ENCODE measurements at places on chromosomes 16 and 17. TPM values are rescaled to one million over a fixed set of nuclear protein-coding genes. Genes with fewer than 3 reads are reported as not detected.

DNA sequence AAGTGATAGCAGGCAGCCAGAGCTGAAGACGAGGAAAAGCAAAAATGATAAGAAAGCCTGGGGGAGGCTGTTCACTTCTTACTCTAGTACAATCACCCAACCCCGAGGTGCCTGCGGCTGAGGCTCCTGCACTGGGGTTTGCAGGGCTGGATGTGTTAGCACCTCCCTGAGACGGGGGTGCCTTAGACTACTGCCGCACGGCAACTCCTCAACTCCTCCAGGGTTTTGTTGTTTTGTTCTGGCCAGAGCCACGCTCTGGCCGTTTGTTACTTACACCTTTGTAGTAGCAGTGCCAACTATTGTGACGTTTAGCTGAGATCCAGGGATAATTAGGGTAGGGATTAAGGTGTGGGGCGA is 51.5 kb downstream of the LDHD start:
- DNase-seq: no peak

GRCh38 chr17:76674600-76674999 is 31.0 kb upstream of the ST6GALNAC1 start:
- DNase-seq: no peak

DNA sequence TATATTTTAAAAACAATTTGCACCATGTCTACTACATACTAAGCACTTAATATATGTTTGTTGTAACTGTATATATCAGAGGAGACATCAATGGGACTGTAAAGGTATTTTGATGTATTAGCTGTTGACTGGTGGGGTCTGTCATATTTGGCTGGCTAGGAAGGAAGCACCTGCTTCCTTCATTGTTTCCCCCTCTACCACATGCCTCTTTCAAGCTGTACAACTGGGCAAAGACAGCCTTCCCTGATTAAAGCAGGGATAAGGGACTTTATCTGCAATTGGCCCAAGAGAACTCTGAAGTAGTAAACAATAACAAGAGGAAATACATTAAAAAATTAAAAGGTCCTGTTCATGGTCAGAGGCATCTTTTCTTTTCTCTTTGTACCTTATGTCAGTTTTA is 5.5 kb upstream of the SLFN12L start:
- no peak for DNase-seq

GRCh38 chr17:77814091-77814772 is 144.3 kb upstream of the TNRC6C start:
- DNase-seq: no peak

DNA sequence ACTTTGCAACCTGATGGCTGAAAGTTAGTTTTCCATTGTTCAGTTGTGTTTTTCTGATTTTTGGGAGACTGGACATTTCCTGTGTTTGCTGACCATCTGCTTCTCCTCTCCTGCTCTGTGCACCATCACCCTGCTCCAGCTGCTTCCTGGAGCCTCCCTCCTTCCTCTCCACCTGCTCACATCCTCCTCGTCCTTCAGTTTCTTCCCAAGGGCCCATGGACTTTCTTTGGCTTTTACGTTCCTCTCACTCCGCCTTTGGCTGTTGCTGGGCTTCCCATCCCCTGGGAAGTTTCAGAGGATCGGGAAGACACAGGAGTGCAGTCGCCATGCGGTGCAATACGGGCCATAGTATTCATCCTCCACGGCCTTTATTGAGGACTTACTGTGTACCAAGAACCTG is 61.6 kb downstream of the TNFRSF13B start:
- no peak for DNase-seq

DNA sequence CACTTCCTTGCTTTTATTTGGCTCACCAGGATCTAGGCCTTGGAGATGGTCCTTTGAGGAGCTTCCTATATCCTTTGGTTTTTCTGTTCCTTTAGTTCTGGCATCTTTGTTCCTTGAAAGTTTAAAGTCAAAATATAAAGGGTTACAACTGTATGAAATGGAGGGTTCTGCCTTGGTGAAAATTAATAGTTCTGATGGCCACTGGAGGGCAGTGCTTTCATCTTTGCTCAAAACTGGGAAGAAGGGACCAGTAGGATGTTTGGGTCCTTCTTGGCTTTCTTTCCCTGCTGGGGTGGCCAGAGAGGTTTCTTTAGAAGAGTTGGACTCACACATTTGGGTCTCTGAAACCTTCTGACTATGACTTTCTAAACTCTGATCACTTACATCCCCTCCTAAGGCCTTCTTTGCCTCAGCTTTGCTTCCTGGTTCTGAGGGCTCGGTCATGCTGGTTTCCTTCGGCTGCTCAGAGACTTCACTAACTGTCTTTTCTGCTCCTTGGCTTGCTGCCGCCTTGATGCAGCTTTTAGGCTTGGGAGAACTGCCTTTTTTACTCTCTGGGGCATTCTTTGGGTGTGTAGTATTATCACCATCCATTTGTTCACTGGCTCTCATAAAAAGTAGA is 10.9 kb upstream of the ITGA2B start:
- DNase-seq: no peak

GRCh38 chr16:9340526-9341256 is 249.2 kb downstream of the HAPSTR1 start:
- no peak for DNase-seq

DNA sequence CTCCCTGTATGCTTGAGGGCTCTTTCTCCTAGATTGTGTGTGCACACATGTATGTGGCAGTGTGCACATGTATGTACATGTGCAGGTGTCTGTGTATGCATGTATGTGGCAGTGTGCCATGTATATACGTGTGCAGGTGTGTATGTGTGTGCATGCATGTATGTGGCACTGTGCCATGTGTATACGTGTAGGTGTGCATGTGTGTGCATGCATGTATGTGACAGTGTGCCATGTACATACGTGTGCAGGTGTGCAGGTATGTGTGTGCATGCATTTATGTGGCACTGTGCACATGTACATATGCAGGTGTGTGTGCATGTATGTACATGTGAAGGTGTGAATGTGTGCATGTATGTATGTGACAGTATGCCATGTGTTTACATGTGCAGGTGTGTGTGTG is 43.9 kb upstream of the BHLHA9 start:
- no peak for DNase-seq

DNA sequence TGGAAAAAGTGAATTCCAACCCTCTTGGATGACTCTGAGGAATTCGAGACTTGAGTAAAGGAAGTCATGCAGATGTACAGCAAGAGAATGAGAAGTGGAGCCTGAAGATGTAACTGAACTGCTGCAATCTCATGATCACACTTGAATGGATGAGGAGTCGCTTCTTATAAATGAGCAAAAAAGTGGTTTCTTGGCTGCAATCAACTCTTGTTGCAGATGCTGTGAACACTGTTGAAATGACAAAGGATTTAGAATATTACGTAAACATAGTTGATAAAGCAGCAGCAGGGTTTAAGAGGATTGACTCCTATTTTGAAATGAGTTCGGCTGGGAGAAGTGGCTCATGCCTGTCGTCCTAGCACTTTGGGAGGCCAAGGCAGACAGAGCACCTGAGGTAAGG is 25.5 kb downstream of the ASPA start:
- no peak for DNase-seq

DNA sequence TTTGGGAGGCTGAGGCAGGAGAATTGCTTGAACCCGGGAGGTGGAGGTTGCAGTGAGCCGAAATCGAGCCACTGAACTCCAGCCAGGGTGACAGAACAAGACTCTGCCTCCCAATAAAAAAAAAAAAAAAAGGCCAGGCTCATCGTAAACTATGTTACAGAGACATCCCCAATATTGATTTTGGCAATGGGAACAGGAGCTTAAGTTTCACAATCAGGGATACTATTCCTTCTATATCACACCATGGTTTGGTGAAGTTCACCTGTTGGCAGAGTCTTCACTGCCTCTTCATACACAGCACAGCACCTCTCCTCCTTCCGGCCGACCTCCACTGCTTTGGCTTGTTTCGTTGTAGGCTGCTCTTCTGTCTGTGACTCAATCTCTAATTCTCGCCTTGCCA is 21.2 kb downstream of the UTP6 start:
- DNase-seq: no peak

GRCh38 chr16:67188323-67188722 is 1.6 kb downstream of the EXOC3L1 start:
- DNase-seq: no peak

- DNase-seq: no peak
Observed at GRCh38 chr16:31532896-31533295, 5.2 kb downstream of the AHSP start.

DNA sequence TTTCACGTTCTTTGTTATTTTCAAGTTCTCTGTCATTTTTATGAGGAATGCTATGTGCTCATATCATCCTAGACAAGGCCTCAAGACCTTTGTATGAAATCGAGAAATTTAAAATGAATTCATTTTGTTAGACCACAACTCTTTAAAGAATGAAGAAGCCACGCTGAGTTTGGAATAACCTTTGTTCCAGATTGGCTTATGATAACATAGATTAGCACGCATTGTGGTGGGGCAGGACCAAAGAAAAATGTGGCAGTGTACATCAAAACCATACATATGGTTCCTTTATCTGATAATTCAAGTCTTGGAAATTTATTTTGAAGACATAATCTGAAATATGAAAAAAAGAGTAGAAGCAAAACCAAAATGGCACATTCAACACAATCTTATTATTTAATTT is 2.2 kb downstream of the HSD17B2 start:
- DNase-seq: no peak

GRCh38 chr17:69287168-69287567 is 39.8 kb downstream of the ABCA5 start:
- DNase-seq: no peak

- no peak for DNase-seq
Observed at GRCh38 chr17:1713160-1713877, 3.1 kb upstream of the TLCD2 start.

DNA sequence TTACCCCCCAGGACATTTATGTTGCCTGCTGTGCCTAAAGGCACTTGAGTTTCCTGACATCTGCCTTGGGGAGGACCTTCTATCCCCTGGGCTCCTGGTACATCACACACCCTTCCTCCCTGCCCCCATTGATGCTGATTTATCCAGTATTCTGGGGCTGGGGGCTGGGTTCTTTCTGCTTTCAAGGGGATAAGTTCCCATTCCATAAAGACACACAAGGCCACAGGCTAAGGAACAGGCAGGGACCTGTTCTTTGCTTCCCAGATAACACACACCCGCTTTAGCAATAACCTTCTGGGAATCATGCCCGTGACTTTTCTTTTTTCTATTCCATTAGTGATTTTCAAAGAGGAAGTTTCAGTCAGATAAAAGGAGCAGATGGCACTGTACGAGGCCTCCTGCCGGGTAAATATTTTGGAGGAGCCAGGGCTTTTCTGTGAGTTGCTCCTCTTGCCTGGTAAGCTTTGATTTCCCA is 30.6 kb downstream of the CHD9 start:
- no peak for DNase-seq

- no peak for DNase-seq
Observed at GRCh38 chr17:17182598-17183136, 23.5 kb downstream of the PLD6 start.

- no peak for DNase-seq
Observed at GRCh38 chr17:67753026-67753425, 35.3 kb downstream of the NOL11 start.

DNA sequence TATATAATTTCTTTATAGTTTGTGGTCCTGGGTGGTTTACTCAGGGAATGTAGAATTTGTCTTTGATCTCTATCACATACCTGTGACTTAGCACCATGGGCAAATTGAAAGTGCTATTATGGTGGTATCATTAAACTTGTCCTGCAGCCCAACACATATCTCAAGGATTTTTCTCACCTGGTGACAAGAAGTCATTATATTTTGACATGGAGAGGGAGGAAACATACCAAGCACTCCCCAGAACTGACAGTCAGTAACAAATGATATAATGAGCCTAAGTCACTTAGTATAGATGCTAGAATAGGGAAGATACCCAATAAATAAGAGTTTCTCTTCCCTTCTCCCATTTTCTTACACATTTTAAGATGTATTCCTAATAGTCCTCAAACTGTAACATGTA is 805.5 kb upstream of the KIF2B start:
- no peak for DNase-seq

DNA sequence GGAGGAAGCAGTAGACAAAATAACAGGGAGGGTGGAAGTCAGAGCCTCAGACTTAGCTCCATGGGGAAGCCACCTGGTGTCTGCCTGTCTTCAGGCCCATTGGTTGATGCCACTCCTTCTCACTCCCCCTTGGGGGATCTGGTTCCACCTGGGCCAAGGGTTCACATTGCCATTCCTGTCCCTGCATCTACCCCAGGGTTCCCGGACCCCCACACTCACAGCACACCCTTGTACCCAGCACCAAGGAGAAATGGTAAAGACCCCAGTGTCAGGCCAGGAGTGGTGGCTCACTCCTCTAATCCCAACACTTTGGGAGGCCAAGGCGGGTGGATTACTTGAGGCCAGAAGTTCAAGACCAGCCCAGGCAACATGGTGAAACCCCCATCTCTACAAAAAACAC is 1.0 kb upstream of the CA7 start:
- no peak for DNase-seq

DNA sequence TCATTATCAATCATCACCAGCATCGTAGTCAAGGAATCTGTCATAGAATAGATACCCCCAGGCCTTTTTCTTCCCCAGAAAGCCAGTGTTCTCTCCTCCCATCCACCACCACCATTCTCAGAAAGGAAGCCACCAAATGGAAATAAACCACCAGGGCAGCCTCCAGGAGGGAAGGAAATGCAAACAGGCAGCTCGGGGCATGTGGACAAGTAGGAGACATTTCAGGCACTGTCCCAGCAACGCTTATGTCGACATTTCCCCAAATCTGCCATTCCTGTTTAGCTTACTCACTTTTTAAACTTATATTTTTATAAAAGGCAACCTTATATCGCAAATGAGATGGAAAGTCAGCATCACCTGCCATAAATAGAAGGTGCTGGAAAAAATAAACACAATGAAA is 15.8 kb downstream of the EMP2 start:
- DNase-seq: no peak

GRCh38 chr17:5381542-5381941 is 37.9 kb downstream of the NUP88 start:
- DNase-seq: no peak

- no peak for DNase-seq
Observed at GRCh38 chr16:83253521-83253920, 554.3 kb upstream of the HSBP1 start.

GRCh38 chr17:11921296-11921695 is 76.0 kb downstream of the ZNF18 start:
- DNase-seq: no peak

- no peak for DNase-seq
Observed at GRCh38 chr16:77790009-77790372, 1.6 kb downstream of the VAT1L start.

- DNase-seq: no peak
Observed at GRCh38 chr17:7323731-7324437, 5.3 kb downstream of the NEURL4 start.

GRCh38 chr16:3020247-3020603 is at the start of gene TNFRSF12A:
TSS of gene TNFRSF12A (plus strand) at chr16:3020368. CDS start at chr16:3020398, 30 bp downstream.
- no peak for DNase-seq

FBXO39 gene
- 0.06 TPM for polyA plus RNA-seq

SMTNL2 gene
- polyA plus RNA-seq: 60.1 TPM

PAQR4 gene
- 8.3 TPM for polyA plus RNA-seq

MRC2 gene
- 80.0 TPM for polyA plus RNA-seq

EEF2K gene
- polyA plus RNA-seq: 18.0 TPM

RSKR gene
- polyA plus RNA-seq: 12.2 TPM

RNU2-1 gene
- polyA plus RNA-seq: not detected

CD300A gene
- 1.00 TPM for polyA plus RNA-seq

GCGR gene
- 12.5 TPM for polyA plus RNA-seq

CYLD gene
- polyA plus RNA-seq: 25.1 TPM

SHISA9 gene
- 3.9 TPM for polyA plus RNA-seq

CORO1A gene
- polyA plus RNA-seq: 16.6 TPM

MT3 gene
- polyA plus RNA-seq: 0.85 TPM

HOXB8 gene
- polyA plus RNA-seq: 68.4 TPM

CCL17 gene
- polyA plus RNA-seq: 0.38 TPM

KRTAP1-5 gene
- polyA plus RNA-seq: not detected

VWA3A gene
- 2.1 TPM for polyA plus RNA-seq

CCL2 gene
- 18.5 TPM for polyA plus RNA-seq

KRTAP9-2 gene
- polyA plus RNA-seq: not detected

KRT31 gene
- not detected for polyA plus RNA-seq
